BJ (cell line): ENCODE measurements at places on chromosomes 7 and 10. TPM values are rescaled to one million over a fixed set of nuclear protein-coding genes. Genes with fewer than 3 reads are reported as not detected.

- DNase-seq: no peak
These were observed 1.7 kb downstream of the SORCS3 start for GRCh38 chr10:104642658-104643302.

The DNAH11 gene
- polyA plus RNA-seq: 0.59 and 0.87 TPM in 2 replicates

The CCL26 gene
- polyA plus RNA-seq: 0.26 TPM in 1 of 2 replicates, not detected in the other

The CALML5 gene
- polyA plus RNA-seq: not detected in 2 replicates

The ZP3 gene
- 1.6 and 2.5 TPM in 2 replicates for polyA plus RNA-seq

The EPHB6 gene
- polyA plus RNA-seq: 4.5 and 7.1 TPM in 2 replicates

The UCMA gene
- polyA plus RNA-seq: not detected in 2 replicates

DNA sequence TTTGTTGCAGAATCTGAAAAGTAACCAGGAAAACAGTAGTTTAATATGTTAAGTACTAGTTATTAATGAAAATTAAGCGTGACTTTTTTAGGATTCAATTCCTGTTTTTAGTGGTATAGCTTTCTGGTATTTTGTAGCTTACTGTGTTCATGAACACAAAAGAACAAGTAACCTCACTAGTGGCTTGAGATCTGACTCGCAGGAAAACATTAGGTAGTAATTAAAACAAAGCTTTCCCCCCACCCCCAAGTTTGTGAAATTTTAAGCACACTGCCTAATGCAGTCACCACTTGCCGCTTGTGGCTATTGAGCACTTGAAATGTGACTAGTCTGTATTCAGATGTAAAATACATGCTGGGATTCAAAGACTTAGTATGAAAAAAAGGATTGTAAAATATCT is 102.5 kb upstream of the RPA3 start:
- DNase-seq: no peak

The PTPN20 gene
- 0.04 TPM in 1 of 2 replicates, not detected in the other for polyA plus RNA-seq

DNA sequence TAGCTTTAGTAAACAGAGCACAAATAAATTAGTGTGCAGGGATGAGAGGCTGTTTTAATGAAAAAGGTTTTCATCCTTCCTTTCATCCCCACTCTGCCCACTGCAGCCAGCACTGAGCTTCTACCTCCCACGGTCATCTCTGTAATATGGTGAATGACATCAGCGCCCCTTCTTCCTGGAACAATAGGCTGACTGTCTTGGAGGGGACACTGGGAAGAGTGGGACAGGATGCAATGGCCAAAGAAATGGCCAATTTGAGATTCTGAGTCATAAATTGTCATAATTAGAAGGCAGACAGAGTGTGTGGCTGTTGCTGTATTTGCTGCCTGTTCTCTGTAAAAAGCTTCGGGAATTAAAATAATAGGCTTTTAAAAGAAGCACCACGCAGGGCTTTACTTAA is 126.7 kb upstream of the CALN1 start:
- DNase-seq: no peak

DNA sequence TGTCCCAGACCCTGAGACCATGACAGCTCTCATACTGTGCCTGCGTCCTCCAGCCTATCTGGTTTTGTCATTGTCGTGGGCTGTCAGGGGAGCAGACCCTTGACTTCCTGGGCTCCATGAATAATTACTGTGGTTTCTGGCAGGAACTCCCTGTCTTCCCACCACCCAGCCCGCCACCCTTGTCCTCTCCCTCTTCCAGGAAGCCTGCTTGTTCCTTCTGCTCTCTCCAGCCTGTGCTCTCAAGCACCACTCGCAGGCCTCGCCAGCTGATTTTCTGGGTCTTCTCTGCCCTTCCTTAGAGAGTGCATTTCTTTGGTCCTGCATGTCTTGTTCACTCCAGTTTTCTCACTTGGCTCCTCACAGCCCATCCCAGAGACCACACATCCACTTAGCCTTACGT is 224.5 kb upstream of the INHBA start:
- no peak for DNase-seq
